ENCODE measurements at places on chromosomes 11 and 22.

GRCh38 chr22:17228725-17229126, 9.5 kb upstream of the ADA2 start:
- no peak for DNase-seq

DNA sequence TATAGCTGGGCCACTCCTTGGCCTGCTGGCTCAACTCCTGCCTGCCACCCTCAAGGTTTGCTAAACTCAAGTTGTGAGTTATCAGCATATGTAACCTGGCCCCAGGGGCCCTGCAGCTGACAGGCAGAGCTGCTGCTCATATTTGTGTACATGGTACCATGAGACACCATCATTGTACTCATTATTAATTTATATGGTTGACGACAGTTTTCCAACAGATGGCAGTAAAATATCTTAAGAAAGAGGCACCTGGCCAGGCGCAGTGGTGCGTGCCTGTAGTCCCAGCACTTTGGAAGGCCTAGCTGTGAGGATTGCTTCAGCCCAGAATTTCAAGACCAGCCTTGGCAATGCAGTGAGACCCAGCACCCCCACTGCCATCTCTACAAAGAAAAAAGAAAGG, 11.4 kb upstream of the DENND5A start:
- DNase-seq: no peak

GRCh38 chr11:63761931-63762653, 6.5 kb downstream of the ZFTA start:
- DNase-seq: no peak

DNA sequence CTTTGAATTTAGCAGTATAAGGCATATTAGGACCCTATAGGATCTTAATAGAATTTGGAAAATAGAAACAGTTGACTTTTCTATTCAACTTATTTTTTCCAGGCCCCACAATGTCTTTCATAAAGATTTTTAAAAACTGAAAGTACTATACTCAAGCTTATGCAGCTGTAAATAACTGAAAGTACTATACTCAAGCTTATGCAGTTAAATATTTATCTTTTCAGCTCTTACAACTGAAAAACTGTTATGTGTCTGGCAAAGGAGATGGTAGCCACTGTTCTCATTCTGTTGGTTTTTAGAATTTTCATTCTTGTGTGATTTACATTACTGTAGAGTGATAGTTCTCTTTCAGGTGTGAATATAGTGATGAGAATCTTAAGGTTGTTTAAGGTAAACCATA, 16.5 kb downstream of the HIPK3 start:
- no peak for DNase-seq

DNA sequence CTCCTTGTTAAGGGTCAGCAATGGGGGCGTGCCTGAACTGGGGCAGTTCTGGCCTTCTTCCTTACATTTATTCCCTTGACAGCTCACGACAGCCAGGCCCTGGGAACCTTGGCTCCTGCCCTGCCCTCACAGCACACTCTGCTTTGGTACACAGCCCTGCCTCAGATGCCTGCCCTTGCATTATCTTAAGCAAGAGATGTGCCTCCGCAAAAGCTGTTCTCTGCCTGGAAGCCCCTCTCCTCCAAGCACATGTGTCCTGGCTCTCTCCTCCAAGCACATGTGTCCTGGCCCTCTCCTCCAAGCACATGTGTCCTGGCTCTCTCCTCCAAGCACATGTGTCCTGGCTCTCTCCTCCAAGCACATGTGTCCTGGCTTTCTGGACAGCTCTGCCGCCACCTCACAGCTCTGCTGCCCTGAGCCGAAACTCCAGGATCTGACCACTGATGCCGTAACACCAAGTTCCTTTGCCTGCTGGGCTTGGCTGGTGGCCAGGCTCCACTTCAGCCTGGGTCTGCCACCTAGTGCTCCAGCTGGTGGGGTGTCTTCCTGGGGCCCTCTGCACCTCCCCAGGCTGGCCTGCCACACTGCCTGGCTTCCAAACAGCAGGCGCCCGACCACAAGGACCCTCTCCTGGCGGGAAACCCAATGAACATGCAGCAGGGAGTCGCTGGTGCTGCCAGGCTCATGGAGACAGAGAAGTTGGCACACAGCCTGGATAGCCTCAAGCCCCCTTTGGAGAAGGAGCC, 53.0 kb downstream of the SCUBE1 start:
- DNase-seq: no peak

- DNase-seq: no peak
Measured at GRCh38 chr11:107791343-107792048, 67.1 kb downstream of the SLC35F2 start.

DNA sequence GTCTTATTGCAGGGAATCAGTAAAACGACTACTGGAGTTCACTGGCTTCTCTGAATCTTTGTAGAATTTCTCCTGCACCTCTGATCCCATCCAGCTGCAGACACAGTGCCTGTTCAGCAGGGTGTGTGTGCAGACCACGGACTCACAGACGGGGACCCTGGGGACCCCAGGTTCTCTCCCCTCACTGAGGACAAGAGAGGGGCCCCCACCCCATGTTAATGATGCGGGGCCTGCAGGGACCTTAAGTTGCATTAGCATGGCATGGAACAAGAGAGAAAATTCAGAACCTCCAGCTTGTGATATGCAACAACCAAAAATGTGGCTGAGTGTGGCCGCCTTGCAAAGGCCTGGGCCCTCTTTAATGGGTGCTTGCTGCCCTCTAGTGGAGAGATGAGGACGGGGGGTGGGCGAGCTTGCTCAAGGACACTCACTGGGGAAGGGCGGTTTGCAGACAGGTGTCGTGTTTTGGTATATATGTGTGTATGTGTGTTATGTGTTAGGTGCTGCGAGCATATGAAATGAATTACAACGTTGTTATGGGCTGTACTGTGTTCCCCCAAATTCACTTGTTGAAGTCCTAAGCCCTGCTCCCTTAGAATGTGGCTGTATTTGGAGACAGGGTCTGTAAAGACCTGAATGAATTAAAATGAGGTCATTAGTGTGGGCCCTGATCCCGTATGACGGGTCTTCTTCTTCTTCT, 84.4 kb upstream of the SEPTIN5 start:
- DNase-seq: no peak

- no peak for DNase-seq
Measured at GRCh38 chr22:30922151-30922611, 46.4 kb downstream of the MORC2 start.

DNA sequence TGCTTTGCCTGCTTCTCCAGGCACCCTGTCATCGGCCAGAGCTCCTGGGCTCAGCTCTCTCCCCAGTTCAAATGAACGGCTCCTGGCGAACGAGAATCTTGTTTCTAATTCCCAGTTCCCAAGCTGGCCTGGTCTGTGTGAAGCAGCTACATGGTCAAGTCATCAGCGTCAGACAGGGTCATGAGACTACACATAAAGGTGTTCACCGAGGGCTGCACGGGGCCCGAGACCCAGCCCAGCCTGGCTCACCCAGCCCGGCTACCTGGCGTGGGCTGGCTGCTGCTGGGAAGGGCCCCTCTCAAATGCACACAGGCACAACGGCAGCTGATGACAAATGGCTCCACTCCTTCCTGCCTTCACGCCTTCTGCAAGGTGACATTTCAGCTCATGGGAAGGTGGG, 14.6 kb upstream of the CELSR1 start:
- DNase-seq: no peak

DNA sequence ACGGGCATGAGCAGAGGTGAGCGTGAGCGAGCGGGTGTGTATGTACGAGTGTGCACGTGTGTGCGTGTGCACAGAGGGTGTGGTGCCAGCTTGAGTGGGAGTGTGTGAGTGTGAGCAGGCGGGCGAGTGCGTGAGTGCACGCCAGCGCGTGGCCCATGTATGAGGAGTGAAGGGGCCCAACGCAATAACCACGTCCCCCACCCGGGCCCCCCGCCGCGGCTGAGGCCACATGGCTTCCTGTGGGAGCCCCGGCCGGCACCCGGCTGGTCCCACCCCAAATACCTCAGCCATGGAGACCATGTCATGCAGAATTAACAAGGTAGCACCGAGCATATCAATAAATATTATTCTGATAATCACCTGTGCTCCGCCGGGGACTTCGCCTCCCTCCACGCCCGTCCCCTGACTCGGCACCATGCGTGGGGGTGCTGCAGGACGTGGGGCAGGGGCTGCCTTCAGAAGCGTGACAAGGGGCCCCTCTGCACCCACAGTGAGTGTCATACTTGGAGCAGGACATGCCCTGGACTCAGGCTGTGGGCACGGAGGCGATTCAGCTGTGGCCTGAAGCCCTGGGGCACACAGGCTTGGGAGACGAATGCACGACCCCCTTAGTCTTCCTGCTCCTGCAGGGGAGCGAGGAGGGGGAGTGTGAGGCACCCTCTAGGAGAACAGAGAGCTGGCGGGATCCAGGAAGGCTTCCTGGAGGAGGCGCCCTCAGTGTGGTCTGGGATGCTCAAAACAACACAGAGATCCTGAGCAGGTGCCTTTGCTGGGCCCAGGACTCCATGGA, 5.6 kb upstream of the TRABD start:
- no peak for DNase-seq

GRCh38 chr11:60756307-60757032, at the start of gene MS4A15:
MS4A15 (plus strand) TSS chr11:60756867; CDS start chr11:60763734, 6,867 bp downstream.
- DNase-seq: no peak

DNA sequence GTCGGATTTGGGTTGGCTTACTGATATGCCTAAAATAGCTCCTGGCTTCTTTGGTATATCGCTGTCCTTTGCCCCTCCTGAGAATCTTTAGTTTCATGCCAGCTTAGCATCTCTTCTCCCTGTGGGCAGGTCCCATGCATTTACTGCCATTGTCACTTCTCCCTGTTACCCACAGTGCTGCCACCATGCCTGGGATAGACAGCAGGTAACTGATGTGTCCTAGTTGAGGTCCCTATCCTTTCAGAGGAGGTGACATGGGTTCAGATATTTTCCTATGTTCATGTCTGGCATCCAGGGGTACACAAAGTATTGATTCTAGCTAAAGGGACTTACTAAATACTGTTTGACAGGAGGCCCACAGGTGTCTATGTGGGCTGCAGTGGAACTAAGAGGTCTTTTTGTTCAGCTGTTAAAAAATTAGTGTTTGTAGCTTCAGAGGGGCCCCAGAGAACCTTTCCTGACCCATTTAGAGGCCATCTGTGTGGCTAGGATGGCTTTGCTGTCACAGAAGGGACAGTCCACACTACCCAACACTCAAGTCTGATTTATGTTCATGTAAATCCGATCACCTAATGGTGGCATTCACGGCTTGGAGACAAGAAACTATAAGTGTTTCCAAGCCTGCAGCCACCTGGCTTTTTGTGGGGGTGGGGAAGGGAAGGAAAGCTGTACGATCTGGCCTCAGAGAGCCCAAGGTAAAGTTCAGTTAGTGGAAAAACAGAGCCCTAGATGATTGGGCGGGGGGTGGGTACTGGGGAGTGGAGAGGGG, 8.5 kb downstream of the TIMP3 start:
- DNase-seq: no peak

DNA sequence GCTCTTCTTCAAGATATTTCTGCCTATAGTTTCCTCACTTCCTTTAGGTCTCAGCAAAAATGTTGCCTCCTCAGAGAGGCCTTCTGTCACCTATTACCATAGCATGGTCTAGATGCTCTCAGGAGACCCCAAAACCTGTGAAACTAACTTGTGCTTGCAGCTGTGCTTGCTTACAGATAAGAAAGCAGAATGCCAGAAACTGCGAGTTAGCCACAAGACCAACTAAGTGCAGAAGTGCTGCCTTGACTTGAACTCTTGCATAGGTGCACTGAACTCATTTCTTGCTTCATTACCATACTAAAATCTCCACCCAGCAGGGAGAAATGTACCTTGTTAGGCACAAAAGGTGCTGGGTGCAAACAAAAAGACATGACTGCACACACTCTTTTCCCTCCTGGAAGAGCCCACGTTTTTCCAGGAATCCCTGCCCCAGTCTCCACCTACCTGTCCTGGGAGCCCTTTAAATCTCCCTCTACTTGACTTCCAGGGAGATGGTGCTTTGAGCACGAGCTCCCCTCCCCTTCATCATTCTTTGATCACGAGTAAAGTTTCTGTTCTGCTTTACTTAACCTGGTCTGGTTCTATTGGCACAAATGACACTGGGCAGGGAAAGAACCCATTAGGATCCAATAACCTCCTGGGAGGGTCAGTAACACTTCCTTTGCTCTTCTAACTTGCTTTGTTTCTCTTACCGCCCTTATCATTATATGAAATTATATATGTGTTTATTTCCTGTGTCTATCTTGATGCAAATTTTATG, 137.7 kb upstream of the DDI1 start:
- DNase-seq: no peak

GRCh38 chr11:48020092-48020755, 39.9 kb downstream of the PTPRJ start:
- DNase-seq: no peak

- DNase-seq: no peak
Measured at GRCh38 chr11:131447277-131447815, 76.9 kb downstream of the NTM start.

GRCh38 chr22:27540247-27540646, 261.3 kb downstream of the MN1 start:
- DNase-seq: no peak

- no peak for DNase-seq
Measured at GRCh38 chr11:93515441-93516025, 27.7 kb downstream of the SMCO4 start.

- no peak for DNase-seq
Measured at GRCh38 chr11:132005887-132006286, 635.5 kb downstream of the NTM start.

DNA sequence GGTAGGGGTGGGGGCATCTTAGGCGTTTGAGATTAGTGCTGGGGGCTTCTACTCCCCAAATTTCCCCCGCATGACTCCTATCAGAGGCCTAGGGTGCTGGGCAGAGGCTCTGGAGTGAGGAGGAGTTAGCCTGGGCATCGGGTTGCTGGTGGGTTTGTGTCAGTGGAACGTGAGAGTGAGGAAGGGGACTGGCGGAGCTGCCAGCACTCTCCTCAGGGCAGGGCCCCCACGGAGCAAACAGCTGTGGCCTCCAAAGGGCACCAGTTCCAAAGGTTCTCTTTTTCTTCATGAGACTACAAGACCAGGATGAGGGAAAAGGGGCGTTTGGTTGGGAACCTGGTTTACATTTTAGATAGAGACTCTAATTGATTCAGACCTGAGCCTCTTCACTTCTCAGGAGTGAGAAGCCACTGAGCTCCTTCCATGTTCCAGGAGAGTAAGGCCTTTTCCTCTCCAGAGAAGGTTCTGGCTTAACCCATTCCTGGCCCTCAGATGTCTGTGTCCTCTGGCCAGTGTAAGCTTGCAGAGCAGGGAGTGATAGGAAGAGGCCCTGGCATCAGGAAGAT, 35.6 kb upstream of the CDON start:
- no peak for DNase-seq

GRCh38 chr11:17393472-17393871, 5.0 kb upstream of the KCNJ11 start:
- no peak for DNase-seq
